GM23248 (cell line): ENCODE measurements at places on chromosomes 3 and 15. TPM values are rescaled to one million over a fixed set of nuclear protein-coding genes. Genes with fewer than 3 reads are reported as not detected.

The PIK3R4 gene
- total RNA-seq = 19.1 and 26.9 TPM in 2 replicates

DNA sequence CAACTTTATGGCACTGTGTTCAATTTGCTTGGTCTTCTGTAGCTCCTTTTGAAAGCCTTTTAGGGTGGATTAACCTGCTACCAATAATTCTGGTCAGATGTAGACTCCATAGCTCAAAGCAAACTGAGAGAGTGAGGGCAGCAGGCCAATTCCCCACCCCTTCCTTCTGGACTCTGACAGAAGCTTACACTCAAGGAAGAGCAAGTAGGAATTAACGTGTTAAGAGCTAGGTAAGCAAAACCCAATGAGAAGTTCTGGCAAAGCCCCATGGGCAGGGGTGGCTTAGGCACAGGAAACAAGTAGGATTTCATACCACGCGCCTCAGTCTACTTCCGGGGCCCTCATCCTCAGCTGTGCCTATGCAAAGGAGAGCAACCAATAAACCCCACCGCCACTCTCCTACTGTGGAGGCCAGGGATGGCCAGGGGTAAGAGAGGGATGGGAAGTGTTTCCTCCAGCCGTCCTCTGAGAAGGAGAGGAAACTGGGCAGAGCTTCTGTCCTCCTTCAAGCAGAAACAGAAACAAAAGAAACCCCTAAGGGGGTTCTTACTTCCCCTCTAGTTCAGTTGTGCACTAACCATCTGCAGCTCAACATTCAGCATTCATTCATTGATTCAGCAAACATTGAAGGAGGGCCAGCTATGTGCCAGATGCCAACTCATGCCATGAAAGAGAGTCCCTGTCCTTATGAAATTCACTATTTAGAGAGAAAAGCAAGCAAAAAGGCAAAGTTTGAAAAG lies 12.6 kb downstream of the CCR5 start:
- DNase-seq = no peak

The FNDC3B gene
- 123 and 128 TPM in 2 replicates for total RNA-seq

GRCh38 chr3:48980295-48980694 lies 9.7 kb upstream of the P4HTM start:
- no peak for DNase-seq

The NEO1 gene
- total RNA-seq = 13.6 and 14.7 TPM in 2 replicates

DNA sequence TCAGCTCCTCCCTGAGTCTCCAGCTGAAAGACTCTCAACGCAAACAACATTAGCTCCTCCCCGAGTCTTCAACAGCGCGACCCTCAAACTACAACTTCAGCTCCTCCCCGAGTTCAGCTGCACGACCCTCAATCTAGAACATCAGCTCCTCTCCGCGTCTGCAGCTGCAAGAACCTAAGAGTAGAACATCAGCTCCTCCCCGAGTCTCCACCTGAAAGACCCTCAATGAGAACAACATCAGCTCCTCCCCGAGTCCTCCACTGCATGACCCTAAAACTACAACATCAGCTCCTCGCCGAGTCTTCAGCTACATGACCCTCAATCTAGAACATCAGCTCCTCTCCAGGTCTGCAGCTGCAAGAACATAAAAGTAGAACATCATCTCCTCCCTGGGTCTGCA lies 78.3 kb downstream of the TFRC start:
- no peak for DNase-seq

The CLDN1 gene
- total RNA-seq = 0.32 and 0.38 TPM in 2 replicates

The DAPK2 gene
- total RNA-seq = 2.1 and 7.5 TPM in 2 replicates

- no peak for DNase-seq
These were observed 119.0 kb upstream of the MEF2A start for GRCh38 chr15:99446565-99447496.
